ENCODE measurements at places on chromosomes 5 and 9.
A peak's percentile ranks its signal among the peaks of the same experiment; 100 is the strongest.

GRCh38 chr9:16010221-16010620 lies 457.4 kb downstream of the CCDC171 start:
- no peak for DNase-seq

DNA sequence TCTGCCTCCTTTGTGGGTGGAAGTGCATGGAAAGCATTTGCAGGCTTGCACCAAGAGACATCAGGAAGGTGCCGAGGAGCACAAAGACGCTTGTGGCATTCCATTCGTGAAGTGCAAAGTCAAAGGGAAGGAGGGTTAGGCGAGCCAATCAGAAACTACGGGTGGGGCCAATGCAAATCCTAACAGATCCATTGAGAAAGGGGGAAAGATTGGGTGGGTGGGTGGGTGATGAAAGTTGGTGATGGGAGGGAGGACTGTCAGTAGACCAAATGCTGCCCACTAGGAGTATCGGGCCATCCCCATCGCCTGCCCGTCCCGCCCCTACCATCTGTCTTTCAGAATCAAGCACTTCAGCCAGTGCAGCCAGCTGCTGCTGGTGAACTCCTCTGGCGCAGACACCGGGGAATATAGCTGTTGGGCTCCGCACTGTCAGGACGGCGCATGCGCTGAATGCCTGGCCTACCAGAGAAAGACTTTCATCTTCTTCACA lies 17.1 kb upstream of the ANXA6 start:
- no peak for DNase-seq

GRCh38 chr9:27565696-27566095 lies 7.6 kb downstream of the C9orf72 start:
- no peak for DNase-seq

DNA sequence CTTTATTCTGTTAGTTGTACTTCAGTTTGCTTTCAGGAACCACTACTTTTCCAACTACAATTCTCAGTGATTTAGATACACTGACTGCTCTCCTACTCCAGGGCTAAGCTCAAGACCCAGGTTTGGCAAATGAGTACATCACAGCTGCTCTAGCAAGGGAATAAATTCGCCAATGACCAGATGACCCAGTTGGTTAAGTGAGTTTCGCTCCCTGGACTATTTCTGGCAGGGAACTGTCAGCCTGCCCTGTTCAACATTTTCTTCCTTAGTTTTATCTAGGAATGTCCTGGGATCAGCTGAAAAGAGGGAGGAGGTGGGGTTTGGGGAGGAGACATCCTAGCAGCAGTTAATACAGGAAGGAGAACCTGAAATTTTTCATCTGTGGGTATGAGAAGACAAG lies 6.4 kb upstream of the STARD4 start:
- DNase-seq = no peak

DNA sequence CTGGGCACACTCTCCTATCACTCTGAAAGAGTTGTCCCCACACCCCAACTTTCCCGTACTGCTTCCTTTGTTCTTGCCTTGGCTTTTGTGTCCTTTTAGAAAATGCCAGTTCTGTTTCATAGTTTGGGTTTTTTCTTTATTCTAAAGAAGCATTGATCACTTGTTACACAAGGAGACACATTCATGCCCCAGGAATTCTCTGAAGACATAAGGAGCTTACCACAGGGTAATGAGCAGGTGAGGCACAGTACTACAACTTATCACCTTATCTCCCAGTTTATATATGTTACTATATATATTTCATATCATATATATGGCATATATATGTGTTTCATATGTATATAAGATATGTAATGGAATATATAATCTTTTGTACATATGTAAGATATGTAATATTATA lies 6.5 kb upstream of the SSBP2 start:
- no peak for DNase-seq

- no peak for DNase-seq
These were observed 39.5 kb downstream of the RASGEF1C start for GRCh38 chr5:180169248-180170105.

DNA sequence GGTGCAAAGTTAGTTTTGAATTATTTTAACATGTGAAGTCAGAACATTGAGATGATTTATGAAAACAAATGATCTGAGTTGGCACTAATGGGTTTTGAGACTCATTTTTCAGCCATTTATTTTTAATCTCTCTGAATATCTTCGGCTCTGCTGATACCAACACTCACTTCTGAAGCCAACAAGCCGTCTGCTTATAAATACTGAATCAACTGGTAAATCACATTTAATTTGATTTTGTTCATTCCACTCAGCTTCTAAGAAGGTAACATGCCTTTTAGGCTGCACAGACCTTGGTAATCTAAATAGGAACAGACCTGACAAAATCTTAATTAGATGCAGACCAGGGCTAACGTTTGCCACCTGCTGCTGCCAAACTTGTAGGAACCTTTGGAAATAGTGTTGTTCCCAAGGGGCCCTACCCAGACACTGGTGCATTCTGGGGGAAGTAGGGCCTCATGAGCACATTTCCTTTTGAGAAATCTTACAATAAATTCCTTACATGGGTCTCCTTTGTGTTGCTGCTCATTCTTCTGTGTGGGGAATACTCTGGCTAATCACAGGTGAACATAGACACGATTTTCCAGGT lies 182.2 kb downstream of the KCTD16 start:
- no peak for DNase-seq

DNA sequence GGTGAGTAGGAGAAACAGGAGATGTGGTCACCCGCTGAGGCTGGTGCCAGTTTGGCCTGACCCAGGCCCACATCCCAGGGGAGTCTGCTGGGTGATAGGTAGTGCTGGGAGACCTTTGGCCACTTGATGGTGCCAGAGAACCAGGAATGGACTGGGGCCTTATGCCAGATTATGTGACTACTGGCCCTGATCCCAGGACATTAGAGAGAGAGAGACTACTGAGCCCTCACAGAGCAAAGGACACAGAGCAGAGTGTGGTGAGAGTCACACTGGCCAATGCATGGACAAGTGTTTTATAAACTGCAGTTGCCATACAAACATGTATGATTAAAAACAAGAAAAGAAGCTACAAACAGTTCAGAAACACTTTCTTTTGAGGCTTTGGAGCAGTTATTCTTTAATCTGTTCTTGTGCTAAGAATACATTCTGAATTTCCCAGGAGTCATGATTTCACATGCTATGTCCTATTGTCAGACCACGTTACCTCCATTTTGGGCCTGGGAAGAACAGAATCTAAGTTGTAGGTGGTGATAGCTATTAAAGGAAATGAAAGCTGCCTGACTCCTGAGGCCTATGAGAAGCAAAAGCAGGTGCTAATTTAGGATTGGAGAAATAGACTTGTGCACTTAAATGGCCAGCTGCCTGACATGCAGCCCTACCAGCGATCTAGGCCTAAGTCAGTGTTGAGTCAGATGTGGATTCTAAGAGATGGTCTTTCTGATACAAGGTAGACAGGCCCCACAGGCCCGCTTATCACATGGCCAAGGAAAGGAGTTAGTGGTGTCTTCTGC lies 32.6 kb upstream of the TMOD1 start:
- peak; percentile 55 for DNase-seq

DNA sequence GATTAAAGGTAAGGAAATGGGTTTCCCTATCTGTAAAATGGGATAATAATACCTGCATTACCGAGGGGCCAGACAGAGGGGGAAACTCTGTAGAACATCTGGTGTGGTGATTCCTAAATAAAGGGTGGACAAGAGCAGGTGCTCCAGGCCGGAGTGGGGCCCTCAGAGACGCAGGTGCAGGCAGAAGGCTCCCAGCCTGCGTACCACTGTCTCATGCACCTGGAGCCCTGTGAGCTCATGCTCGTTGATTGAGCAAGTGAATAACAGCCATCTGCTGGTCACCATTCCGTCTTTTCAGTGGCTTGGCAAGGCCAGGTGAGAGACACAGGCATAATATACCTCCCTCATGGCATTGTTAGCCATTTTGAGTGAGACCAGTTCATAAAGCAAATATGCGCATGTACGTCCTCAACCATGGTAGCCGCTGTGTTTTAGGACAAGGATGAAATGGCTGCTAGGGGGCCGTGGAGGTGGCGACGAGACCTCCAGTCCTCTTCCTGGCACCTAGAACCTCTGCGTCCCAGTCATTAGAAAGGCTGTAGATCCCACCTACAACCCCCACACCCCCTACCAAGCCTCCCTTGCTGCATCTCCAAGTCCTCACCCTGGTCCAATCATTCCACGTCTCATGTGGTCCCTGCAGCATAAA lies 198.0 kb upstream of the MVB12B start:
- DNase-seq = no peak
